ENCODE measurements at places on chromosomes 6 and 20.

DNA sequence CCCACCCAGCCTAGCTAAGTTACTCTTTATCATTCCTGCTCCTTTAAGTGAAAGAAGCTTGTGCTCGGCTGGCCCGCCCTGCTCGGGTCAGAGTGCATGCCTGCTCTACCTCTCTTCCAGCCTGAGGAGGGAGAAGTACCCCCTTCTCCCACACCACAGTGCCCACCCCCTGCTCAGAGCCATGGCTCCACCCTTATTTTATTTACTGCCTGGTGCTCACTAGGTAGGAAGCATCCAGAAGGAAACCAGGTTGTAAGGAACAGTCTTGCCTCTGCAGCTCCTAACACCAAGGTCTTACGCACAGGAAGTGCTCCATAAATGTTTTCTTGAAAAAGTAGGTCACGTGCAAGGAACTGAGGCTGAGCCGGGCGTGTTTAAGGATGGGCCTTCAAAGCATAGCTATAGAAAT, 105.7 kb upstream of the SNX9 start:
- DNase-seq = no peak

DNA sequence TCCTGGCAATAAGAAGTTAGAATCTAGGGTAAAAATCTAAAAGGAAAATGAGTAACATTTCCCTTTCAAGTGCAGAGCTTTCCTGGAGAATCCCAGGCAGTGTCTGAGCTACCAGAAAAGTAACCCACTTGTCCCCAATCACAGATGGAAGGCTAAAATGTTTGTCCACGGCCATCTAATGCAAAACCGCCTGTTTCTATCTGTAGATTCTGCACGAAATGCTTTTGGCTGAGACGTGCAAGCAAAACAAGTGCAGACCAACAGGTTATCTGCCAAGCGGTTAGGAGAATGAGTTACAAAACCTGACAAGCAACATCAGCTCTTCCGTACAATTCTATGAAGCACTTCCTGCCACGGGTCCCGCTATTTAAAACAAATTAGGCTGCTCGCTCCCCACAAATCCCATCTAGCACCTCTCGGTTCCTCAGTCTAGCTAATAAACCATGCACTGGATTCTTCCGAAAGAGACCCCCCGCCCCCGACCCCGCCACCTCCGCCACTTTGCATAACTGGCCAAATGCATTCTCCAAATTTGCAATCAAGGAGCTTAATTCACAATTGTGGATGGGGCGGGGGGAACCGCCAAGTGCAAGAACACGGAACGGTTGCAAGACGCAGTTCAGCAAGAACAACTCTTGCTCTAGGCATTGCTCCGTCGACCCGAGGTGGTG, 1.4 kb downstream of the ELOVL5 start:
- peak; percentile 42 for DNase-seq

- DNase-seq = no peak
These were observed 12.7 kb downstream of the STK35 start for GRCh38 chr20:2114127-2114959.

DNA sequence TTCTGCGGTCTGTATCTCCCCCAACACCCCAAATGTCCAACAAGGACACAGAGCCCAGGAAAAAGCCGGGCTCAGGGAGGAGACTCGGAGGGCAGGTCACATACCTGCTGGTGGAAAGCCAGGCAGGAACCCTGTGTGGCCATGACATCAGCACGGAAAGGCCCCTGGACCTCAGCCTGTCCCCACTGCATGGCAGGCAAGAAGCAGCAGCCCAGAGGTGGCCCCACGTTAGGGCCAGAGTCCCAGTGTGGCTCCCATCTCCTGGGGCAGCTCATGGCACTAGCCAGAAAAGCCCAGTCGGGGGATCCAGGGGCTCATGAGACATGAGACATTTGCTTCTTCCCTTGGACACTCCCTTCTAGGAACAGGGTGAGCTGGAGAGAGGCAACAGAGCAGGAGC, 258.7 kb downstream of the DLL1 start:
- no peak for DNase-seq

DNA sequence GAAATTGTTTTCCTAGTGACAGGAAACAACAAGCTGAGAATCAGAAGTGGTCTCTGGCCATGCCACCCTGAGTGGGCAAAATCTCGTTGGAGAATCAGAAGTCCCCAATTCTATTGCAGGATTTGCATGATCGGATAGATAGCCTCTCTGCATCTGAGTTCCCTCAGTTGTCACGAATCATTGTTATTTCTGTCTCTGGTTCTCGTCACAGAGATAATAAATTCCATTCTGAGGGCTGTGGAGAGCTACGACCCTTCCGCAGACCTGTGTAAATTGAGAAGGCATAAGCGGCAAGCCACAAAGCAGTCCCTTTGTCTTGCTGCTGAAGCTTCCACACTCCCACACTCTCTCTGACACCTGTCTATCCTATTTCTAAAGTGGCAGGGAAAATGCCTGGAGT, 102.4 kb upstream of the CNR1 start:
- peak; percentile 7 for DNase-seq

DNA sequence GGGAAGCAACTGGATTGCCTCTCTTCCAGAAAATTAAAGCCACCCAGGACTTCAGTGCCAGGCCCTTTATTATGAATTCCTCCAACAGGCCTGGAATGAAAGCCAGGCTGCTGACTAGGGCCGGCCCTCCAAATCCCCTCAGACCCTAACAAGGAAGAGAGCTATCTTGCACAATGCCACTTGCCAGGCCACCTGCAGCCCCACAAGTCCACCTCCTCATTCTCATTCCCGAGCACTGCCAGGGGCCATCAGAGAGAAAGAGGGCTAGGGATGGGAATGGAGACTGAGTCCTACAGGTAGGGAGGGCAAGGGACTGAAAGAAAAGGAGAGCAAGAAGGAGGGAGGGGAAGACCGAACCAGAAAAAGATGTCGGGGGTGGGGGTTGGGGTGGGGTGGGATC, 86.5 kb downstream of the MRPL14 start:
- no peak for DNase-seq

GRCh38 chr6:131062241-131063027, 611 bp downstream of the EPB41L2 start:
- DNase-seq = peak; percentile 70

GRCh38 chr6:54179152-54179551, 67.9 kb downstream of the MLIP start:
- no peak for DNase-seq

DNA sequence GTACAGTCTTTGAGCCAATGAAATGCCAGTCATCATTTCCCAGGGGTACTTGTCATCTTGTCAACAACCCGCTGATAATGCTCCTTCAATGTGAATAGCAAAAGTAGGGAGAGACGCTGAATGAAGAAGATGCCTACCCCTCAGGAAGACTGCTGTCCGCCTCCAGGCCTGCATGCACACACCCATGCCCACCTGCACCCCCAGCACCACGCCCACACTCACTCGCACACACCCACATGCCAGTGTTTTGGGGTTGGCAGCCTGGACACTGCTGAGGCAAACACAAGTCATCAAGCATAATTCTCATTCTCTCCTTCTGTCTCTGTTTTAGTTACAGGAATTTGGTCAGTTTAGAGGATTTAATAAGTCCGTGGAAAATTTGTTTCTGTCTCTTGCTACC, 63.6 kb downstream of the SYTL3 start:
- DNase-seq = no peak

DNA sequence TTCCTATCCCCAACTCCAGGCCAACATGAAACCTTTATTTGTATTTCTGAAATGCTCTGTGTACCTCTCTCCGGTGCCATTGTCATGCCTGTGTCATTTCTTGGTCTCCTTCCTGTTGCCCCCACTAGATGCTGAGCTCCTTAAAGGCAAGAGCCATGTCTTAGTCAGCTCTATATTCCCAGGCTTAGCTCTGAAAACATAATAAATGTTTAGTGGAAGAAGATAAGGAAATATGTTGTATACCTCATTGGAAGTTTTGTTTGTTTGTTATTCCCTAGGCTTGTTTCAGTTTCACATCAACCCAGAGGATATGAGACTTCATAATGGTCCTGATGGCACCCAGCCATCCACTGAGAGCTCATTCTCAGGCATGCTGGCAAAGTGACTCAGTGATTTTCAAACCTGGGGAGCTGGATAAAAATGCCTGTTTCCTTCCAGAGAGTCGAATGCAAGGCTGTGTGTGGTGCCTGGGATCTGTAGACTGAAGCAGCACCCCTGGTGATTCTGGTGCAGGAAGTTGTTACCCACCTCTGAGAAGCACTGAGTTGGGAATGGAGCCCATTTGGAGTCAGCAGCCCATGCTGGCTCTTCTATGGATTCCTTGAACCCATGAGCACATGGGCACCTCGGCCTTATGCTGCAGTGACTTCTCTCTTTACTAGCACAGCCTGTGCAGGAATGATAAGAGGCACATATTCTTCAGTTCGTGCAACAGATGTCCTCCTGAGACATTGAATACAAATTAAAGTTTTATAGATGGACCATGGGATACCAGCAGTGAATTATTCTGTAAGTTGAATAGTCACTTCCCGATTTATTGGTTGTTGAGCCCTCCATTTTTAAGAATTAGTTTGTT, 205.2 kb downstream of the FARS2 start:
- DNase-seq = no peak

DNA sequence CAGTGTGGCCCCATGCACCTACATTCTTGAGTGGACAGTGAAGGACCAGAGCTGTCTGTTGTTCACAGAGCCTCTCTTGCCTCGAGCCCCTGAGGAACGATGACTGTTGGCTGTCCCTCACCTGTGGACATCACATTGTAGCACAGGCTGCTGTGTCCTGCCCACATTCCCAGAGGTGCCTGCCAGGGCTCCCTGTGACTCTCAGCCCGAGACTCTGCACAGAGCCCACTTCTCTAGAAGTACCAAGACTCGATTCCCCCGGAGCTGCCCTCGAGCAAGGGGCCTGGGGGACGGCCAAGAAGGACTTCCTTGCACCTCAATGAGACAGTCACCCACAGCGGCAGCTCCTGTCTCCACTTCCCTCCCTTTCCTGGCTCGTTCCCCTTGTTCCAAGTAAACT, 28.6 kb upstream of the DLGAP4 start:
- DNase-seq = no peak

GRCh38 chr20:57193094-57193493, 73.3 kb downstream of the BMP7 start:
- no peak for DNase-seq

DNA sequence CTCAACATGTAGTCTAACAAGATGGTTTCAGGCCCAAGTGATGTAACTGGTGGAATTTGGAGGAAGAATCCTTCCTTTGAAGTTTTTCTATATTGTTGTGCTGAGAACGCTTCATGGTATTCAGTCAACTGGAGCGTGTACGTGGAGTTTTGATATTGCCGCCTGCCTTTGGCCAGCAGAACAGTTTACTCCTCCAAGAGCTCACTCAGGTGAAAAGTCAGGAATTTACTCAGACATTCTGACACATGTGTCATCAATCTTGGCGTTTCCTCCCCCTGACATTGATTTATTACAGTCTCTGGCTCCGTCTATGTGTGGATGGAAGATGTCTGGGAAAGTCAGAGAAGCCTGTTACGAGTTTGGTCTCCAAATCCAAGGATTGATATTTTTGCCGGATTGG, 19.0 kb upstream of the TGM2 start:
- DNase-seq = peak; percentile 52

DNA sequence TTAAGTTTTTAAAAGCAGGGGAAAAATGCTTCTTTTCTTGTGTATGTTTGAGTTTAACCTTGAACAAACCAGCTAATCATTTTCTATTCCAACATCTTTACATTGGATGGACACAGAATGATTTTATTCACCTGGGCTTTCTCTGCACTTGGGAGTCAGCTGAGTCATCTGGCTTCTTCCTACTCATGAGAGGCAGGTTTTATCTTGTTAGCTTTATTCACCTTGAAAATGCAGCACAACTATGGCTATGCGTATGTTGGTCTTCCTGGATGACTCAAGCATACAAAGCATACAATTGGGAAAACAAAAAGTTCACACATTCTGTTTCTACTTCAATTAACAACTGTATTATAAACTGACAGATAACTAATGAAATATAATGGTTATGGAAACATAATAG, 737.7 kb downstream of the FRK start:
- no peak for DNase-seq

GRCh38 chr6:156846845-156847599, 69.8 kb downstream of the ARID1B start:
- no peak for DNase-seq

- no peak for DNase-seq
These were observed 3.7 kb downstream of the TFAP2D start for GRCh38 chr6:50716899-50717509.

GRCh38 chr6:165575158-165575549, 87.9 kb downstream of the PDE10A start:
- DNase-seq = no peak

DNA sequence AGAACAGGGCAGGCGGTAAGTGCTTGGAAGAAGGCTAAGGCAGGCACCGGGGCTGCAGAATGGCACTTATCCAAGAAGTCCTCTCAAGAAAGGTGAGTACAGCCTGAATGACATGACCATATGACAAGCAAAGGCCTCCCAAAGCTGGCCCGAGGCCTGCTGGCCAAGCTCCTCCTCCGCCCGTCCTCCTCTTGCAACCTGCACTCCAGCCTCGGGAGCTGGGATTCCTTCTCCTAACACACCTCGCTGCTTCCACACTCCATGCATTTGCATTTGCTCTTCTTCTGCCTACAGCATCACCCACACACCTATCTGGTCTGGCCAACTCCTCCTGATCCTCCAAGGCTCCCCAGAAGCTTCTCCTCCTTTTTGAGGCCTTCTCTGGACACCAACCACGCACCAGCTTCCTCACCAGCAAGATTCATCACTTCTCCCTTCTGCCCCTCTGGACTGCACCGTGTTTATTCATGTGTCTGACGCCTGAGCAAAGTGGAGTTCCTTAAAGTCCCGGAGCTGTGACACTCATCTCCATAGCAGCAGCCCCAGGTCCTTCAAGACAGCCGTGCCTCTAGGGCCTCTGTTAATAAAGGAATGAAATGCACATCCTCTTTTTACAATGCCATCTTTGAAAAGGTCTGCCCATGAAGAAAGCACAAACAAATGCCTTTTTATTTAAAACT, 32.3 kb downstream of the CNKSR3 start:
- DNase-seq = peak; percentile 67

DNA sequence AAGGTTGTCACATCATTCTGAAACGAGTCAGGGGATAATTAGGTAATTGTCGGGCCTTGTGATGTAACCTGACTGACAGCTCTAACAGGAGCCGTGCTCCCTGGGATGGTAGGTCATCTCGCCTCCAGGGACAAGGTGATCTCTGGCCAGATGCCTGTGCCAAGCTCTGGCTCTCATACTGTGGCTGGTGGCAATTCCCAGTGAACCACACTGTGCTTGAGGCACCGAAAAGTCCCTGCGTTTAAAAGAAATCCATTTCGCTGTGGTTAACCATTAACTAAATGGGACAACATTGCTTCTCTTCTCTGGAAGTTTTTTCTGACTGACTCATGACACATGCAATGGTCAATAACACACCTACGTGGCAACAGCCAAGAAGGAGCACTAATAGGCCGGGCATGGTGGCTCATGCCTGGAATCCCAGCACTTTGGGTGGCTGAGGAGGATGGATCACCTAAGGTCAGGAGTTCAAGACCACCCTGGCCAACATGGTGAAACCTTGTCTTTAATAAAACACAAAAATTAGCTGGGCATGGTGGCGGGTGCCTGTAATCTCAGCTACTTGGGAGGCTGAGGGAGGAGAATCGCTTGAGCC, 669.2 kb downstream of the PRKN start:
- no peak for DNase-seq

- no peak for DNase-seq
These were observed 69.2 kb upstream of the TXNDC5 start for GRCh38 chr6:7979831-7980230.

All from right kidney (tissue), 9 donors.